ENCODE measurements at places on chromosomes 7 and 10.

DNA sequence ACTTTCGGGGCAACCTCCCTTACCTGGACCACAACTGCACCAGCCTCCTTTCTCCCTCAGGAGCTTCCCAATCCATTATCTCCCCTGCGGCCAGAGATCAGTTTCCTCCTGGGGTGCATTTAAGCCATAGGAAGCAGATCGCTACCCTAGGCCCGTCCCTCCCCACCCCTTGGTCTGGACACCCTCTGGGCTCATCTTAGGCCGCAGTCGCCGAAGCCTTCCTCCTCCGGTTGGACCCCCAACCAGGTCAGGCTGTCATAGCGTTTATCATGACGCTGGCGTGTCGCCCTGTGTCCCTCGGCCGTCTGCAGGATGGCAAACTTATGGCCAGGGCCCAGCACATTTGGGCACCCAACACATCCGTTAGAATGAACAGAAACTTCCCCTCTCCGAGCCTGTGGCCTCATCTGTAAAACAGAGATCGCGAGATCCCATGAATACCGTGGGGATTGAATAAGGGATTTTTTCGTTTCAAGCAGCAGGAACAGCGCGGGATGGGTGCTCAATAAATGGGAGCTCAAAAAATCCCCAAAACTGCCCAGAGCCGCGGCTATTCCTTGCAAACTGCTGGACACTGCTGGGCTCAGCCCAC, 669 bp upstream of the AP5Z1 start:
- no peak for DNase-seq

- no peak for DNase-seq
These were observed 262.8 kb upstream of the IMMP2L start for GRCh38 chr7:111825046-111825445.

DNA sequence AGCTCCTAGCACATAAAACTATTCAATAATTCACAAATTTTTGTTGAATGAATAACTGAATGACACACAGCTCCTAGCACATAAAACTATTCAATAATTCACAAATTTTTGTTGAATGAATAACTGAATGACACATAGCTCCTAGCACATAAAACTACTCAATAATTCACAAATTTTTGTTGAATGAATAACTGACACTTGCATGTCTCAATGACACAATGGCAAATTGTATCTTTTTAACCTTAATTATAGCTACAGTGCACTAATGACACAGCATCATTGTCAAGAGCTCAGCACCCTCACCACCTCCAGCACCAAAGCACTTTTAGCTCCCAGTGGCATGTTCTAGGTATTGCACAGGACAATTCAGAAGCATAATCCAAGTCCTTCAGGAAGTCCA, 131.6 kb downstream of the PDE1C start:
- DNase-seq: no peak

- DNase-seq: no peak
These were observed 86.4 kb upstream of the LYZL1 start for GRCh38 chr10:29202386-29202940.

GRCh38 chr7:77258014-77258413, 58.4 kb upstream of the FGL2 start:
- DNase-seq: no peak

- DNase-seq: no peak
These were observed 22.2 kb downstream of the CDHR3 start for GRCh38 chr7:105985229-105985628.

Measured in effector CD8-positive, alpha-beta T cell (primary cell).